ENCODE measurements at places on chromosomes 3 and 15. TPM values are rescaled to one million over a fixed set of nuclear protein-coding genes. Genes with fewer than 3 reads are reported as not detected.

DNA sequence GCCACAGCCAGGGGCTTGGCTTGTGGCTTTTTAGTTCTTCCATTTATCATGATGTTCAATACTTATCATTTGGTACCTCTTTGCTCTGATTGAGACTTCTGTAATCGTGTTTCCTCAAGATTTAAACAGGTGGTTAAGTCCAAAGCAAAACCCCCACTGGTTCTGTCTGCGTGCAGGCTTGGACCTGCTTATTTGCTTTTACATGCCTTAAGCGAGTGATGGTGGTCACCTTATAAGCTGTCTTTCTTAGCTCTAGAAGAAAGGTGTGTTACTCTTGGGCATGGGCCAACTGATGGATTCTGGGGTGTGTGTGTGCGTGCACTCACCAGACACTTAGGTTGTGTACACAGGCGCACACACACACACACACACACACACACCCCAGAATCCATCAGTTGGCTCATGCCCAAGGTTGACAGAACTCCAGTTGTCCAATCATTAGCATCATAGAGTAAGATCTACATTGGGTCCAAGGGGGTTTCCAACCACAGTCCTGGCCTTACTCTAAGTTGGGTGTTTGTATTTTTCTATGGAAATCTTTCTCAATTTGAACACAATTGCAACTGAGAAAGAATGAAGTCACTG, 1.2 kb downstream of the MYZAP start:
- H3K4me3 ChIP-seq, result no peak overlapping the region
- peak overlapping the region; percentile 87 for H3K27ac ChIP-seq
- peaks cover 6% of the 10 kb centered on the region for H3K4me1 ChIP-seq

DNA sequence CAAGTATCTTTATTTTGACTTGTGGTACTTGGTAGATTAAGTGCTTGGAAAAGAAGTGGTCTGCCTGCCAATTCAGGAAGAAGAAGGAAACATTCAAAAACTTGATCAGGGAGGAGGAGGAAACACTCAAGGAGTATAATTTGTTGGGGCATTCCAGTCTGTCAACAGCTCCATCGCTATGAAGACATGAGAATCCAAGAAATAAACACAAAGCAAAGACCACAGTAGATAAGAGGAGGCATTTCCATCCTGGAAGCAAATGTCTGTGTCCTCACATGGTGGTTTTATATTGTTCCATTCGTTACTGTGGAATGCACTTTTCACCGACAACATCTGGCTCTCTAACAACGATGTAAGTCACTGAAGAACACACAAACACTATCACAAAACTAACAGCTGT, 176.1 kb upstream of the FRMD4B start:
- H3K27ac ChIP-seq, result no peak overlapping the region
- H3K4me3 ChIP-seq, result no peak overlapping the region
- H3K4me1 ChIP-seq, result no peaks in the 10 kb centered on the region

- no peaks in the 10 kb centered on the region for H3K27me3 ChIP-seq
- no peak overlapping the region for H3K27ac ChIP-seq
- H3K4me1 ChIP-seq, result no peaks in the 10 kb centered on the region
- H3K36me3 ChIP-seq, result no peaks in the 10 kb centered on the region
- H3K4me3 ChIP-seq, result no peak overlapping the region
- DNase-seq, result no peak
Observed at GRCh38 chr3:179716811-179717210, 64.0 kb downstream of the USP13 start.

DNA sequence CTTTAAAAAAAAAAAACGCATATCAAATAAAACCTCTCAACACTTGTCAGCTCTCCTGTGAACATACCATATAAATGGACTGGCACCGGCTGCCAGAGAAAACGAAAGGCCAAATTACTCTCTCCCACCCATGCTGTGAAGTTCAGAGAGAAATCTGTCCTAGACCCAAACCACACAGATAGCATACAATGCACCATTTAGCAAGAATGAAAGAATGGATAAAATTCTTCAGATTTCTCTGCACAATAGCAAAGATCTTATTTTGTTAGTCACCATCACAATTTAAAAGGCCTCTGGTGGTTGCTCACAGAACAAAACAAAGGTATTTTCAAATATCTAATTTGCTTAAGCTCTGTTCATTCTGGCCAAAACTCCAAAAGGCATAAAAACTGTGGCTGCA, 93.9 kb upstream of the BHLHE40 start:
- H3K4me1 ChIP-seq, result no peaks in the 10 kb centered on the region
- no peaks in the 10 kb centered on the region for H3K36me3 ChIP-seq
- DNase-seq, result no peak
- no peak overlapping the region for H3K4me3 ChIP-seq
- no peaks in the 10 kb centered on the region for H3K27me3 ChIP-seq

GRCh38 chr3:122356402-122356801, 26.6 kb downstream of the MIX23 start:
- peaks cover under 1% of the 10 kb centered on the region for H3K4me1 ChIP-seq
- H3K4me3 ChIP-seq, result no peak overlapping the region
- no peaks in the 10 kb centered on the region for H3K27me3 ChIP-seq
- H3K27ac ChIP-seq, result no peak overlapping the region
- H3K36me3 ChIP-seq, result peaks cover 10% of the 10 kb centered on the region

- H3K36me3 ChIP-seq, result no peaks in the 10 kb centered on the region
- H3K4me3 ChIP-seq, result peak overlapping the region; percentile 85
- no peaks in the 10 kb centered on the region for H3K27me3 ChIP-seq
- no peaks in the 10 kb centered on the region for H3K4me1 ChIP-seq
Observed at GRCh38 chr15:65286069-65286703, 497 bp downstream of the PARP16 start.

GRCh38 chr15:34808016-34808415, 12.7 kb upstream of the ACTC1 start:
- H3K4me1 ChIP-seq, result no peaks in the 10 kb centered on the region
- H3K4me3 ChIP-seq, result no peak overlapping the region
- H3K36me3 ChIP-seq, result no peaks in the 10 kb centered on the region
- no peaks in the 10 kb centered on the region for H3K27me3 ChIP-seq
- DNase-seq, result no peak

DNA sequence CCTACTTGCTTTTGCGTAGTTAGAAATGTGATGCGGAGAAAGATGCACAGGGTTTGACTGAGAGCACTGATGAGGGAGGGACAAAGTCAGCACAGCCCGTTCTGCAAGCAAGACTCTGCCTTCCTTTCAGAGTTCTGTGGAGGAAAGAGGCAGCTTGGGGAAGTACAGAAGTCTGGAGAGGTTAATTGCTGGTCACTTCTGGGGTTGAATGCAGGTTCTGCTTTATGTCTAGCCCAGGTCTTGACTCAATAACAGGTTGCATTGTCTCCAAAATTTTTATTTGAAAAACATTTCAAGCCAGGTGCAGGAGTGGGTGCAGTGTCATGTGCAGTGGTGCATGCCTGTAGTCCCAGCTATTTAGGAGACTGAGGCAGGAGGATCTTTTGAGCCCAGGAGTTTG, 461.7 kb downstream of the NR2F2 start:
- no peak overlapping the region for H3K4me3 ChIP-seq
- H3K27me3 ChIP-seq, result no peaks in the 10 kb centered on the region
- no peak overlapping the region for H3K27ac ChIP-seq

GRCh38 chr15:40337597-40337996, 3.1 kb downstream of the CCDC9B start:
- H3K27ac ChIP-seq, result no peak overlapping the region
- no peak for DNase-seq
- peaks cover 5% of the 10 kb centered on the region for H3K4me1 ChIP-seq
- H3K36me3 ChIP-seq, result peaks cover 11% of the 10 kb centered on the region

GRCh38 chr15:78715434-78715833, 74.4 kb upstream of the CHRNB4 start:
- no peak for DNase-seq
- no peaks in the 10 kb centered on the region for H3K27me3 ChIP-seq
- no peaks in the 10 kb centered on the region for H3K36me3 ChIP-seq

- no peak overlapping the region for H3K4me3 ChIP-seq
- no peak overlapping the region for H3K27ac ChIP-seq
- H3K27me3 ChIP-seq, result no peaks in the 10 kb centered on the region
- DNase-seq, result no peak
Observed at GRCh38 chr3:42301446-42302175, 35.6 kb upstream of the CCK start.

DNA sequence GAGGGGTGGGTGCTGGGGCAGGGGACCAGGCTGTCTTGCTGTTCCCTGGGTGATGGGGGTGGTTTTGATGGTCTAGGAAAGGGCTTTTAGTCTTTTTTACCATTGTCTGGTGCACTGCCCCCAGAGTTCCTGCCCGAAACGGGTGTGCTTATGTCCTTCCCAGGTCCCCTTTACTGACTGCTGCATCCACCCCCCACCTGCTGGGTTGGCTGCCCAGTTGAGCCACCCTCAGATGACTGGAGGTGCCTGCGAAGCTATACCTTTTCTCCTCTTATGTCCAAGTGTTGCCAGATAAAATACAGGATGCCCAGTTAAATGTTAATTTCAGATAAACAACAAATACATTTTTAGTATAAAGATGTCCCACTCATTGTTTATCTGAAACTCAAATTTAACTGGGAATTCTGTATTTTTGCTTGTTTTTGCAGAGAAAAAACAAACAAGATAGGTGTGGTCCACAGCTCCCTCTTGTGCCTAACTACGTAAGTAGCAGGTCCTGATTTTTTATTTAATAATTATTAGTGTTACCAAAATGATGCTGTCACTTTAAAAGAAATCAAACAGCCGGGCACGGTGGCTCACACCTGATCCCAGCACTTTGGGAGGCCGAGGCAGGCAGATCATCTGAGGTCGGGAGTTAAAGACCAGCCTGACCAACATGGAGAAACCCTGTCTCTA, 6.1 kb upstream of the RPP14 start:
- peak; percentile 19 for DNase-seq
- peaks cover 9% of the 10 kb centered on the region for H3K27me3 ChIP-seq
- H3K4me1 ChIP-seq, result no peaks in the 10 kb centered on the region

GRCh38 chr15:77921664-77922063, 155.8 kb downstream of the TBC1D2B start:
- no peak for DNase-seq
- no peak overlapping the region for H3K4me3 ChIP-seq
- no peaks in the 10 kb centered on the region for H3K27me3 ChIP-seq
- H3K27ac ChIP-seq, result no peak overlapping the region

- H3K27me3 ChIP-seq, result peaks cover 1% of the 10 kb centered on the region
- no peak overlapping the region for H3K27ac ChIP-seq
- no peaks in the 10 kb centered on the region for H3K36me3 ChIP-seq
- peak; percentile 63 for DNase-seq
- no peak overlapping the region for H3K4me3 ChIP-seq
Observed at GRCh38 chr15:85854345-85855097, 59.8 kb upstream of the KLHL25 start.

GRCh38 chr3:144963810-144964209, 992.2 kb downstream of the DIPK2A start:
- no peaks in the 10 kb centered on the region for H3K27me3 ChIP-seq
- no peak overlapping the region for H3K27ac ChIP-seq
- no peak overlapping the region for H3K4me3 ChIP-seq
- no peaks in the 10 kb centered on the region for H3K36me3 ChIP-seq
- no peaks in the 10 kb centered on the region for H3K4me1 ChIP-seq

DNA sequence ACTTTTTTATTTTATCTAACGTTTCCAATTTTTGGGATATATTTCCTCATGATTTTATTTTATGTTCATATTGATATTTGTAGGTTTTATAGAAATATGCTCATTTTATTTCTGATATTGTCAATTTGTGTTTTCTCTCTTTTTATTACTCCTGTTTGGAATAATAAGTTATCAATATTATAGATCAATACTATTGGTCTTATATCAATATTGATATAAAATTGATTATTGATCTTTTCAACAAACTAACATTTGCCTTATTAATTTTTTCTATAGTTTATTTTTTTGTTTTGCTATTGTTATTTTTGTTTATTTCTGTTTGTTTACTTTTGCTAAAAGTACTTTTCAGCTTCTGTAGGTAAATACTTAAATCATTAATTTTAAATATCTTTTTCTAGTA, 90.8 kb upstream of the CNTN6 start:
- no peak overlapping the region for H3K4me3 ChIP-seq
- no peaks in the 10 kb centered on the region for H3K36me3 ChIP-seq
- H3K4me1 ChIP-seq, result no peaks in the 10 kb centered on the region
- H3K27me3 ChIP-seq, result no peaks in the 10 kb centered on the region

GRCh38 chr15:36527235-36528162, 51.9 kb upstream of the CDIN1 start:
- H3K27ac ChIP-seq, result no peak overlapping the region
- H3K4me3 ChIP-seq, result no peak overlapping the region
- no peak for DNase-seq
- H3K36me3 ChIP-seq, result no peaks in the 10 kb centered on the region
- H3K4me1 ChIP-seq, result no peaks in the 10 kb centered on the region
- no peaks in the 10 kb centered on the region for H3K27me3 ChIP-seq

GRCh38 chr3:172653004-172653572, 57.8 kb downstream of the NCEH1 start:
- H3K4me1 ChIP-seq, result no peaks in the 10 kb centered on the region
- no peaks in the 10 kb centered on the region for H3K36me3 ChIP-seq
- no peaks in the 10 kb centered on the region for H3K27me3 ChIP-seq
- DNase-seq, result no peak
- no peak overlapping the region for H3K27ac ChIP-seq

DNA sequence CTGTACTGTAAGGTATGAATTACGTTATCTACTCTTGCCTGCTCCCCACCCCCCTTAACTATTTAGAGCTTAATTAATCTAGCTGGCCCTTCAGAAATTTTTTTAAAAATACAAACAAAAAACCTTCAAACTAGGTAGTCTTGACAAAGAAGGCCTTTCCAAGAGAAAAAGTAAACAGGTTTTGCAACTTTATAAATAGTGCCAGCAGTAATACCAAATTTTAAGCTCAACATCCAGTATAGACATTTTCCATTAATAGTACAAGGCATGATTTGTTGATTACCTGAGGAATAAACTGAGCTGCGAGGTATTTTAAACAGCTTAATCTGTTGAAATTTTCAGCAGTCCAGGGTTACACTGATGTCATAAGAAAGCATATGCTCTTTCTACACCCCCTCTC, 20.1 kb downstream of the STX19 start:
- H3K4me3 ChIP-seq, result no peak overlapping the region
- H3K27ac ChIP-seq, result no peak overlapping the region
- DNase-seq, result no peak
- no peaks in the 10 kb centered on the region for H3K27me3 ChIP-seq

DNA sequence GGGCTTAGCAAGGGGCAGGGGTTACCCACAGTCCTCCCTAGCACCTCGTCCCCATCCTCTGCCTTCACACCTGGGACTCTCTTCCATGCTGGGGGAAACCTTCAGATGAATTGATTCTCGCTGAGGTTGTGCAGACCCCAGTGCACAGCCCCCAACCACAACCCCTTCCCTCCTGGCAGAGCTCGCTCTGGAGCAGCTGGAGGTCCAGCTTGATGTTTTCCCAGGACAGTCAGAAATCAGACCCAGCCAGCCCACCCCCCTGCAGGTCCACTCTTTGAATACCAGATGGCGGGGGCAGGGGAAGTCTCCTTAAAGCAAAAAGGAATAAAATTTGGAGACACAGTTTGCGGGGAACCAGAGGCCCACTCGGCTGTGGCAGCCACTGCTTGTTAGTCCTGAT, 234.4 kb downstream of the XXYLT1 start:
- H3K4me1 ChIP-seq, result no peaks in the 10 kb centered on the region
- no peaks in the 10 kb centered on the region for H3K27me3 ChIP-seq
- H3K36me3 ChIP-seq, result peaks cover 3% of the 10 kb centered on the region
- H3K4me3 ChIP-seq, result no peak overlapping the region

The HRG gene
- polyA plus RNA-seq, result not detected

The FILIP1L gene
- polyA plus RNA-seq, result 10.5 TPM

The STAC gene
- not detected for polyA plus RNA-seq

The GREM1 gene
- 39.6 TPM for polyA plus RNA-seq

The ERICH6 gene
- not detected for polyA plus RNA-seq

The CYP19A1 gene
- polyA plus RNA-seq, result not detected

The HYKK gene
- 10.4 TPM for polyA plus RNA-seq

The SCG3 gene
- 4.7 TPM for polyA plus RNA-seq

The MAP1A gene
- polyA plus RNA-seq, result 2.0 TPM

The TMEM207 gene
- not detected for polyA plus RNA-seq

The LRRC34 gene
- 2.2 TPM for polyA plus RNA-seq

The SAMD7 gene
- not detected for polyA plus RNA-seq

The DYNLT2B gene
- 10.2 TPM for polyA plus RNA-seq

The HCLS1 gene
- polyA plus RNA-seq, result 31.3 TPM

The TGM4 gene
- polyA plus RNA-seq, result not detected

The DNAH1 gene
- 7.8 TPM for polyA plus RNA-seq

The SLC49A4 gene
- 1.8 TPM for polyA plus RNA-seq
